ENCODE measurements at places on chromosomes 1 and 21. TPM values are rescaled to one million over a fixed set of nuclear protein-coding genes. Genes with fewer than 3 reads are reported as not detected.

OPRD1 gene
- not detected for total RNA-seq

TMEM269 gene
- total RNA-seq = not detected

PIGV gene
- total RNA-seq = 21.7 TPM

LCE2C gene
- total RNA-seq = not detected

OXCT2 gene
- 0.30 TPM for total RNA-seq

CCDC27 gene
- total RNA-seq = not detected

OR2M3 gene
- not detected for total RNA-seq
